Fibroblast of the aortic adventitia (primary cell): ENCODE measurements at places on chromosomes 2 and 18. TPM values are rescaled to one million over a fixed set of nuclear protein-coding genes. Genes with fewer than 3 reads are reported as not detected.

Gene SPRED2
- total RNA-seq, result 11.9 and 20.6 TPM in 2 replicates

- DNase-seq, result peak; percentile 74
Measured at GRCh38 chr18:35143622-35144596, 96.9 kb upstream of the ZNF397 start.

Gene ATOH8
- 17.0 and 22.0 TPM in 2 replicates for total RNA-seq

DNA sequence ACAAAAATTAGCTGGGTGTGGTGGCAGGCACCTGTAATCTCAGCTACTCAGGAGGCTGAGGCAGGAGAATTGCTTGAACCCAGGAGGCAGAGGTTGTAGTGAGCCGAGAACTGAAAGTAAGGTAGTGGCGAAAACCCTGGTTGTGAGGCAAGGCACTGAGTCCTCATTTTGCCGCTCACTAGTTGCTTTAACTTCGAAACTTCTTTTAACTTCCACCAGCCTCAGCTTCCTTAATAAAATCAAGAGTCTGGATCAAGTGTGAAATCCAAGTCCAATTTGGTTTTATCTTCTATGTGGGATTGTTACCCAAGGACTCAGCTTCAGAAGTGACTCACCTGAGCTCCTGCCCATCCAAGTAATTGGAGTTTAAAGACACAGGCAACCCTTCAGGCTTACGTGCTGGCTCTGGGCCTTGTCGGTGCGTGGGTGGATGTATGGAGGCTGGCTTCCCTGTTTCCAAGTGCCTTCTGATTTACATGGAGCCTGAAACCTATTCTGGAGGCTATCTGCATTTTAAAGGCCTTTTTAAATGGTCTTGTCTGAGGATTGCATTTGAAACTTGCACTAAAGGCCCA, 374.2 kb upstream of the ID2 start:
- DNase-seq, result no peak

Gene DTNA
- 22.0 and 34.3 TPM in 2 replicates for total RNA-seq

GRCh38 chr18:22314420-22314819, 103.3 kb downstream of the CTAGE1 start:
- peak; percentile 96 for DNase-seq

DNA sequence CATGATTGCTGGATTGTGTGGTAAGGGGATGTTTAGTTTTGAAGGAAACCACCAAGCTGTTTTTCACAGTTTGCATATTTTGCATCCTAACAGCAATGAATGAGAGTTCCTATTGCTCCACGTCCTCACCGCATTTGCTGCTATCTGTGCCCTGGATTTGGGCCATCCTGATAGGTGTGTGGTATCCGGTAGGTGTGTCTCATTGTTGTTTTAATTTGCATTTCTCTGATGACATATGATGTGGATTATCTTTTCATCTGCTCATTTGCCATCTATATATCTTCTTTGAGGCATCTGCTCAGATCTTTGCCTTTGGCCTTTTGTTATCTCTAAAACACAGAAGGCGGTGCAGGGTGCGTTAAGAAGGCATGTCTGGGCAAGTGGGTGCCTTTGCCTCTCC, 73.3 kb downstream of the LONRF2 start:
- DNase-seq, result no peak

GRCh38 chr2:8779795-8780671, 57.4 kb downstream of the KIDINS220 start:
- DNase-seq, result no peak
